DMS153 (cell line): ENCODE measurements at places on chromosomes 13 and 19.
A peak's percentile ranks its signal among the peaks of the same experiment; 100 is the strongest.

- DNase-seq: no peak
Measured at GRCh38 chr19:35395382-35396199, 24.7 kb downstream of the GPR42 start.

DNA sequence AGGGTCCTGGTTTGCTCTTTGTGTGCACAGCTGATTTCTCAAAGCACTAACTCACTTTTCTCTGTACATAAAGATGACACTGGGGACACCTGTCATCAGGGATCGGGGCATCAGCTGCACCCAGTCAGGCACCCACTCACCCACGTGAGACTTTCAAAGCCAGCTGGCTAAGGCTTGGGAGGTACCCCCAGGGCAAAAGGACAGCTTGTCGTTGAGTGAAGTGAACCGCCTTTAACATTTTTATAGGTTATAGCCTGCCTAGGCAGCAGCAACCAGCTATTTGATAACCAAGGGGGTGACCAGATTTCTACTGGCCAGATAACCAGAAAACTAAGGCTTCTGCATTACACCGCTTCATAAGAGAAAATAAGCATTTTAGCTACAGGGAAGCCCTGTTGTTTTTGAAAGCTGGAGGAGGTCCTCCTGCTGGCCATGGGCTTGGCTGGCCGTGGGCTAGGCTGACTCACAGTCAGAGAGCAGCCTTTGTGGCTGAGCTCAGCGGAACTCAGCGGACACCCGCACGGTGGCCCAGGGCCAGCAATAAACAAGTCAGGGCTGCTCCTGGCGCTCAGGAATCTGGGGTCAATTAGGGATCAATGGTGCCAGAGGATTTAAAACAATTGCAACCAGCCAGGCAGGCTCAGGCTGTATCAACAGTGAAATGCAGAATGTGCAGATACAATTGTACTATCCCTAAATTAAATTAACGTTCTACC is 57.1 kb downstream of the ALOX5AP start:
- DNase-seq: peak; percentile 26

GRCh38 chr13:51635137-51635878 is 51.0 kb downstream of the WDFY2 start:
- no peak for DNase-seq

GRCh38 chr13:40477623-40478608 is 188.5 kb downstream of the FOXO1 start:
- no peak for DNase-seq

GRCh38 chr19:11499890-11500420 is 5.7 kb downstream of the ZNF653 start:
- DNase-seq: no peak

- DNase-seq: no peak
Measured at GRCh38 chr13:108176685-108177274, 38.6 kb downstream of the LIG4 start.

DNA sequence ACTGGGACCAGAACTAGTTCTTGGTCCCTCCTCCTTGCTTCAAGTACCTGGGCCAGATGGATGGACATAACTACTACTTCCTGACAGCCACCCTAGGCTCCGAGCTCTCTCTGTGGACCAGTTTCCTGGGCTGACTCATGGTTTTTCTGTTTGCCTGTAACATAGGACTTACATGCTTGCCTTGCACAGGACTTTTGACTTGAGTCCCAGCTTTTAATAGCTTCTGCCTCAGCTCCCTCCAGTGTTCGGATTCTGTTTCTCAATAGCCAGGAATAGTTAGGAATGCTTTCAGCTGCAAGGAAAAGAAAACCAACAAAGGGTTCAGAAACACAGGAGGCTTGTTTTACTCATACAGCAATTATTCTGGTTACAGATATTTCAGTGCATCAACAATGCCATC is 405.9 kb downstream of the ZNF536 start:
- DNase-seq: no peak

- peak; percentile 83 for DNase-seq
Measured at GRCh38 chr19:54172471-54173358, at the start of gene TMC4. Gene TMC4, minus strand, starts transcription at chr19:54173160. Its CDS starts 43 bp downstream, at chr19:54173117.

- no peak for DNase-seq
Measured at GRCh38 chr13:29963089-29963488, 112.7 kb upstream of the UBL3 start.

- DNase-seq: no peak
Measured at GRCh38 chr13:74132152-74132775, 1.9 kb downstream of the KLF12 start.

DNA sequence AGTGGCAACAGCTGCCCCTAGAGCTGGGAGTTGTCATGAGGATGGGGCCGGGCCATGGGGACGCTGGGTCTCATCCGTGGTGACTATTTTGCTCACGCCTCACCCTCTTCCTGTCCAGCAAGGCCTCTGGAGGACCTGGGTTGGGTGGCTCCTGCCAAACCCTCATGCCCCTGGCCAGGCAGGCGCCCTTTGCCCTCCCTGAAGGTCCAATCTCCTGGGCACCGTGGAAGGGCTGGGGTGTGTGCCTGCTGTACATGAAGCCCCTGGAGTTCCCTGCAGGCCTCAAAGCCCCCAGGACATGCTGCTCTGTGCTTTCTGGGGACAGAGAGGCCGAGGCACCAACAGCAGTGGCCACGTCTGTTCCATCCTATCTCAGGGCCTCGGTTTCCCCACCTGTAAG is 13.8 kb downstream of the LRP3 start:
- no peak for DNase-seq

DNA sequence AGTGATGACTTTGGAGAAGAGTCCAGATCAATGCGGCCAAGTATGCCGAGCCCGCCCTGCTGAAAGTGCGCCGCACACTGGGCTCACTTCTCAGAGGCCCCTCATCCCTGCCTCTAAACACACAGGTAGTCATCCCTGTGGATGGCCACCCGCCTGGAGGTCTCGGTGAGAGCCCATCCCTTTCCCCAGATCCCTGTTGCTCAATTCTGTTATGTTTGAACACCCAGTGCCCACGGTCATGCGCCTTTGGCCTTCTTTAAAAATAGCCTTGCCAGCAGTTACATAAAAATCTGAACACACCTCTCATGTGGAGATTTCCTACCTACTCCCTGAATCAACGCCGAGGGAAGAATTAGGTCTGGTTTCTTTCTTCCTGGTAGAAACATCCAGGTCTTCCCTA is 11.9 kb downstream of the ELAVL1 start:
- no peak for DNase-seq

- DNase-seq: no peak
Measured at GRCh38 chr19:31770223-31770622, 421.0 kb upstream of the TSHZ3 start.

DNA sequence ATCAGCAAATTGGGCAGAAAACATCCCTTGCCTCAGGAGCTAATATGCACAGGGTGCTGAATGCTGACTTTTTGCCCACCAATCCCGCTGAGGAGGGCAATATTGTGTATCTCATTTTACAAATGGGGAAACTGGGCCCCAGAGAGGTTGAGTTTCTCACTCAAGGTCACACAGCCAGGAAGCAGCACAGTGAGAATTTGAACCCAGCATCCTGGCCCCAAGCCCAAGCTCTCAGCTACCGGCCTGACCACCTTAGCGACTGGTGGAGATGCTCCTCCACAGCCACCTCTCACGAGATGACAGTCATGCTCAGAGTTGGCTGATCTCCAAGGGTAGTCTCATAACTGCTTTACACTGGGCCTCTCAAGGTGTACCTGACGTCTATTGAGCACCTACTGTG is 3.5 kb downstream of the FBXW9 start:
- no peak for DNase-seq

DNA sequence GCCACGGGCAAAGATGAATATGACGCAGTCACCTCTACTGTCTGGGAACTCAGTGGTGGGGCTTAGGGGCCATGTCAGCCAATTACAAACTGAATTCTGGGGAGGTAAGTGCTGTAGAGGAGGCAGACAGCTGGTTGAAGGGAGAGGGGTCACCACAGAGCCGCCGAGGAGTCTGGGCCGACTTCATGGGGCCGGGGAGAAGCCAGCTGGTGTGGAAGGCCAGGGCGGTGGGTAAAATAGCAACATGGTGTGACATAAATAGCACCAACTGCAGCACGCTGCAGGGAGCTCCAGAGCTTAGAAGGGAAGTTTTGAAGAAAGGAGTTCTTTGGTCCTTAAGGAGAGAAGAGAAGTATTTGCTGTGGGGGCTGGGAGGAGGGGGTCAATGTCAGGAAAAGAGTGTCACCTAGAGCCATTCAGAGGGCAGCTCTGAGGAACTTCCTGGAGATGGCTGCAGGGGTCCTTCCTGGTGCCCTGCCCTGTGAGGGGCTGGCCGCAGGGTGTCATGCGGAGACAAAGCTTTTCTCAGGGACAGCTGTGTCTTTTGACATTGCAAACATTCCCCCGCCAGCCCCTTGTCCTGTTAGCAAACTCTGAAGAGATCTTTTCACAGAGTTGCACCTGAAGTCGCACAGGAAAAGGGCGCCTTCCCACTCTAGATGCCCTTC is 6.4 kb downstream of the METTL21C start:
- no peak for DNase-seq

DNA sequence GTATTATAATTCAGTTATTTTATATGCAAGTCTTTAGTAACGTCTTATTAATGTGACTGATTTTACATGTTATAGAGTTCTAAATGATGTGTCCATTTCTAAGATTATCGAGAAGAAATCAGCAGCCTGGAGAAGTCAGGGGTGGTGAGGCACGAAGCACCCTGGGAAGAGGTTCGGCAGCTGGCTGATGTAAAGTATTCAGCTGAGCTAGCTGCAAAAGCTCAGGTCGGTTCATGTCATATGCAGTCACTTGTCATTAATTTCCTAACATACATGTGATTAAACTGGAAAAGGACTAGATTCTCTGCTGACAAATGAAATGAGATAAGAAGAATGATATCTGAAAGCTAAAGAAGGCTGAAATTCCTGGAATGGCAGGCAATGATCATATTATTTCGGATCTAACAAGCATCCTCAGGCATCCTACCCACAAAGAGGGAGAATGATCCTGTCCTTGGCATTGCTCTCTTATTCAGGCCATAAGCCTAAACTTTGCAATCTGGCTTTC is 383.0 kb upstream of the SLITRK1 start:
- DNase-seq: no peak

- no peak for DNase-seq
Measured at GRCh38 chr19:36215276-36216123, 594 bp downstream of the ZNF146 start.

DNA sequence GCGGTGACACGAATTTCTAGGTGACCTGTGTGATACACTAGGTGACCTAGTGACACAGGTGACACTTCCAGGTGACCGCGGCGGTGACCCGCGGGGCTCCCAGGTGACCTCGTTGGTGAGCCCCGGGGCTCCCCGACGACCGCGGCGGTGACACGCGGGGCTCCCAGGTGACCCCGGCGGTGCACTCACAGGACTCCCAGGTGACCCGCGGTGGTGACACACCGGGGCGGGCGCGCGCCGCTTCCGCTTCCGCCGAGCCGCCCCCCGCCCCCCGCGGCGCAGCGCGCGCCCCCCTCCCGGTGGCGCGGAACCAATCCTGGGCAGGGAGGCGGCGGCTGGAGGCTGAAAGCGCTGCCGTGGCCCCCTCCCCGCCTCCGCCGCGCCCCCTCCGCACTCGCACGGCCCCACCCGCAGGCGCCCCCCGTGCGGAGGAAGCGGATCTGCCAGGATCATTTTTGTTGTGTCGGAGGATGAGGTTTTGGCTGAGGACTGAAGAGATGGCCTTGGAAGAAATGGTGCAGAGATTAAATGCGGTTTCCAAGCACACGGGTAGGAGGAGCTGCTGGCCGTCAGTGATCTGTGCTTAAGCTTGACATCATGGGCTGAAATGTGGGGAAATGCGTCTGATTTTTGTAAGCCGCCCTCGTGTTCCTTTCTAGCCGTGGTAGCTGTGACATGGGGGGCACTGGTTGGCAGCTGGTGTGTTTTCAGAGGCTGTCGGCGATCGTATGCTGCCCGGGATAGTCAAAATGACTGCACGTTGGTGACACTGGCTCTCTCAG is at the start of gene MCF2L:
TSS of gene MCF2L (plus strand) at position 305 of the 782 bp plus-strand sequence. CDS start at position 471, 166 bp downstream.
- peak; percentile 40 for DNase-seq

DNA sequence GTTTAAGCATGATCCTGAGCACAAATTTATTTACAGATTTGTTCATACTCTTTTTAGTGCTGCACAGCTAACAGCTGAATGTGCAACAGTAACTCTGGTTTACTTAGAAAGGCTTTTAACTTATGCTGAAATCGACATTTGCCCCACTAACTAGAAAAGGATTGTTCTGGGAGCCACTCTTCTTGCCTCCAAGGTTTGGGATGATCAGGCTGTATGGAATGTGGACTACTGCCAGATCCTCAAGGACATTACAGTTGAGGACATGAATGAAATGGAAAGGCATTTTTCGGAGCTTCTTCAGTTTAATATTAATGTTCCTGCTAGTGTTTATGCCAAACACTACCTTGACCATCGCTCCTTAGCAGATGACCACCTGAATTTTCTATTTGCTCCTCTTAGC is 16.0 kb downstream of the ZNF100 start:
- no peak for DNase-seq

DNA sequence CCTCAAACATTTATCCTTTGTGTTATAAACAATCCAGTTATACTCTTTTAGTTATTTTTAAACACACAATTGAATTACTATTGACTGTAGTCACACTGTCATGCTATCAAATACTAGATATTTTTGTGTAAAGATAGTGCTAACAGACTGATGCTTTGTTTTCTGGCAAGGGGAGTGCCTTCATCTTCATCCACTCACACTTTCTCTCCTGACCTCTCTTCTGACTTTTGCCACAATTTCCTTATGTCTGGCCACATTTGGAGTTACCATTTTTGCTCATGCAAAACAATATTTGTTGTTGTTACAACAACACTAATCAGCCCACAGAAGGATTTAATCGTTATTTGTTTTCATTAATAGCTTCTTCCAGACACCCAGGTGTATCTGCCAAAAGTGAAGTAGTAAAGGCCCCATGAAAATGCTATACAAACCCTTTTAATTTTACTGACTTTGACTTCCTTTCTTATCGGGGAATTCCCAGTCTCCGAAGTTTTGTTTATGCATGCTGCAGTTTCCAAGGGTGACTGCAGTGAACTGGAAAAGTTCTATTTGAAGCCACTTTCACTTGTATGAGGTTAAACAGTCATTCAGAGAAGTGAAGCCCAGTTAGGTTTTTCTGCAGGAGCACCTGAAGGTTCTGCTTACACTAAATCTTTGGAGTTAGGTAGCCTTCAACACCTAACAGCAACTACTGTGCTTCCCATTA is 66.1 kb upstream of the FRY start:
- DNase-seq: no peak

DNA sequence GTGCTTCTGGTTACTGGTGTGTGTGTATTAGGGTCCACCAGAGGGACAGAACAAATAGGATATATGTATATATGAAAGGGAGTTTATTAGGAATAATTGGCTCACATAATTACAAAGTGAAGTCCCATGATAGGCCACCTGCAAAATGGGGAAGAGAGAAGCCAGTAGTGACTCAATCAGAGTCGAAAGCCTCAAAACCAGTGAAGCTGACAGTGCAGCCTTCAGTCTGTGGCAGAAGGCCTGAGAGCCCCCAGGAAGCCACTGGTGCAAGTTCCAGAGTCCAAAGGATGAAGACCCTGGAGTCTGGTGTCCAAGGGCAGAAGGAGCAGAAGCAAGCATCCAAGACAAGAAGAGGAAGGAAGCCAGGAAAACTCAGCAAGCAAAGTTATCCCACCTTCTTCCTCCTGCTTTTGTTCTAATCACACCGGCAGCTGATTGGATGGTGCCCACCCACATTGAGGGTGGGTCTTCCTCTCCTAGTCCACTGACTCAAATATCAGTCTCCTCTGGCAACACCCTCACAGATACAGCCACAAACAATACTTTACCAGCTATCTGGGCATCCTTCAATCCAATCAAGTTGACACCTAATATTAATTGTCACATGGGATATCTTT is 21.7 kb upstream of the SCEL start:
- no peak for DNase-seq
